ENCODE measurements at places on chromosomes 2 and 18.
A peak's percentile ranks its signal among the peaks of the same experiment; 100 is the strongest.

DNA sequence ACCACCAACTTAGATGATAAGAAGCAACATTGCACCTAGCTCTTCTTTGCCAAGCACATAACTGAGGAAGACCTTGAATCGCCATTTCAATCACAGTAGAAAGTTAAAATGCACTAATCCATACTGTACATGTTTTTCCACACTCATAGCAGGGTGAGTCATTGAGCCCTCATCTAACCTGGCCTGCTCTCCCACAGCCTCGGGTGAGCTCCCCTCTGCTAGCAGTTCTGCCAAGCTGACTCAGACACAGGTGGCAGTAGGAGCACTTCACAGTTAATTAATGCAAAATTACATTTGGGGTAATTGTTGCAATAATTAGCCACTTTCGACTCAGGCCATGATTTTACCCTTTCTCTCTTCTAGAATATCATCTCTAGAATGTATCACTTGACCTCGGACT, 1632.8 kb upstream of the CELF4 start:
- DNase-seq = no peak

DNA sequence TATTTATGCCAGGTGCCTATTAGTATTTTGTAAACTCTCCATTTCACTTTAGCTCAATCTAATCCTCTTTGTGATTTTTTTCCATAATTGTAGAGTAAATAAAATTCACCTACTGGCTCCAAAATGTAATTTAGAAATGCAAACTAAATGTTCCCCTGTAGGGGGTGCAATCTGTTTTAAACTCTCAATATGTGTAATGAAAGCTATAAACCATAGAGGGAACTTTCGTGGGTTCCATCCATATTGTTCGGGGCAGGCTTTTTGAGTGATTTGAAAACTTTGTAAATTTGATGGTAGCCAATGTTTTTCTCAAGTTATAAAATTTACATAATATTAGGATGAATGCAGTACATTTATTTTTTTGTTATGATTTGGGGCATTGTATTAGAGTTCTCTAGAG, 49.4 kb downstream of the TSPYL6 start:
- no peak for DNase-seq

GRCh38 chr18:43422518-43422917, 145.2 kb upstream of the SYT4 start:
- no peak for DNase-seq

DNA sequence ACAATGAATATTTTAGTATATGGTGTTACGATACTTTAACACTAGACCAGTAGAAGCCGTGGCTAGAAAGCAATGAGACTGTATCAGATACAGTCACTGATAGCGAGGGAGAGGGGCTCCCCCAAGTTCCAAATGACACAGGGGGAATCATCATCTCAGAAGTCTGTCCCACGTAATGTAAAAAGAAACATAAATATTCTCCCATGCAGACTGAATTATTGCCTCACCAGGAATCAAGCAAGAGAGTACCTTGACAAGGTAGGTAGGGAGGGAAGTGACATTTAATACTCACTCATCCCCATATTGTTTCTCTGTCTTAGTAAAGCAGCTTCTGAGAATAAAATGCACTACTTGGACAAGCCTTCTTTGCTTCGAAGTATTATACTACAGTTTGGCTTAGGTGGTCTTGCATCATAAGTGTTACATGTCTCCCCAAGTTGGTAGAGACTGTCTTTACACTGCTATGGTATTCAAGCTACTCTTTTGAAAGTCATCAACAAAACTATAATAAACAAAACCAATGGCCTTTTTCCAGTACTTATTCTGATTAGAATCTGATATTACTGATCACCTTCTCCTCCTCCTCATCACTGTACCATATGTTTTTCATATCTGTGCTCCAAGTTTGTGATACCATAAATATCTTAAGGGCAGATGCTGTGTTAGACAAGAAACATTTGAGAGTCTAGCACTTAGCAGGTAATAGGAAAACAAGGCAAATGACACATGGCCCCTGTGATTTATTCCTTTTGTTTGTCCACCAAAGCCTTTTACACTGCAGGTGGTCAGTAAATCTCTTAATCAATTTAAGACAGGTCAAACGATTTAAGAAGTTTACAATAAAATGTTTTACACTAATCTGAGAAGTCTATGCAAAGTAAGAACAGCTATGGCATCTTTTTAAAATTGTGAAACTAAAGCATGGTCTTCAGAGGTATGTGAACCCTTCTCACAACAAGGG, 2.7 kb downstream of the LAPTM4A start:
- DNase-seq = no peak

DNA sequence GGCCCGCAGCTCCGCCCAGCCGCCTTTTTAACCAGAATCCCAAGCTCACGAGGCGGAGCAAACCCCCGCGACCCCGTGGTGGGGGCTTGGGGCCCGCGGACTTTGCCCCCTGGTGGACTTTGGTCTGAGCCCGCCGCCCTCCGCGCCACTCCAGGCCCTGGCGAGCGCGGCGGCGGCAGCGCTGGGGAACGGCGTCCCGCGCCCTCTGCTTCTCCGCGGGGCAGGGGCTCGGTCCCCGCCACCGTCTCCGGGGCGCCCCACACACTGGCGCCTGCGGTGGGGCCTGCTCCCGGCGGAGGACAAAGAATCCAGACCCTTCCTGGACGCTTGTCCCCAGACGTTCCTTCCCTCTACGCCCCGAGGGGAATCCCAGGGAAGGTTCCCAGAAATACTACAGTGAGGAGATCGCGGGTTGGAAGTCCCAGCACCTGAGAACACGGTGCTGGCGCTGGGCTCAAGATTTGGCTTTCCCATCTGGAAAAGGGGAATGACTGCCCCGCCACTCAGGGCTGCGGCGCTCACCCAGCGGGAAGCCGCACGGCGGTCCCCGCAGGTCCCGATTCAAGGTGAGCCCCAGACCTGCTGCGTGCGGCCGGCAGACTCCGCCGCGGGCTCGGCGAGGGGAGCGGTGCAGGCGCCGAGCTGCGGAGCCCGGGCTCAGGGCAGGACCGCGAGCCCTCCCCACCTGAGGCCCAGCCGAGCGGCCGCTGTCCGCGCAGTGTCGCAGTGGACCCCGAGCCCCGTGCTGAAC, at the start of gene HAAO:
Gene HAAO, minus strand, starts transcription at position 1 of the 751 bp plus-strand sequence. CDS start 47 bp downstream, outside the sequence.
- DNase-seq = peak; percentile 83

DNA sequence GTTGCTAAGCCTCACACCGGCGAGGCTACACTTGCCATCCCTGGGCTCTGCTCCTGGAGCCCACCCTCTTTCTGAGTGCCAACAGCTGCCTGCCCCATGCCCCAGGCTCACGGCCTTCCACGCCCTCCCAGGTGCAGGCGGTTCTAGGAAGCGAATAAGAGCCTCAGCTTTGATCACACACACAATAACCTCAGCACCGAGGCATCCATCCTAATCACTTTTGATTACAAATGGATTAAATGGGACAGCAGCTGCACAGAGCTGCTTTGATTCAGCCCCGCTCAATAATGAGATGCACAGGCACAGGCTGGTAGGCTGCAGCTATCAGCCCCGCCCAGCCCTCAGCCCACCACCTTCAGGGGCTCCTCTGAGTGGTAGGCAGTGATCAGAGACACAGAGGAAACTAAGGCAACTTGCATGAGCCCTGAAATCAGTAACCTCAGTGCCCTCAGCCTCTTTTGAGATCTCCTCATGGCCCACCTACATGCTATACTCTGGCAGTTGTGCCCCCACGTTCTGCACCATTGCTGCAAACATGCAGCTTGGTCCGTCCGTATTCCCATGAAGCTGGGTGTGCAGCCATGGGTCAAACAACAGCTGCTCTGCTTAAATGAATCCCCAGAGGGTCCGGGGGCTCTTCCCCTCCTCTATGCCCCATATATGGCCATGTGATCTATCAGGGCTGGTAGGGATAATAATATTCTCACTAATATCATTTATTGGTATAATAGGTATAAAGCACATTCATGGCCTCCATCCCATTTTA, 171.4 kb downstream of the SETBP1 start:
- no peak for DNase-seq

DNA sequence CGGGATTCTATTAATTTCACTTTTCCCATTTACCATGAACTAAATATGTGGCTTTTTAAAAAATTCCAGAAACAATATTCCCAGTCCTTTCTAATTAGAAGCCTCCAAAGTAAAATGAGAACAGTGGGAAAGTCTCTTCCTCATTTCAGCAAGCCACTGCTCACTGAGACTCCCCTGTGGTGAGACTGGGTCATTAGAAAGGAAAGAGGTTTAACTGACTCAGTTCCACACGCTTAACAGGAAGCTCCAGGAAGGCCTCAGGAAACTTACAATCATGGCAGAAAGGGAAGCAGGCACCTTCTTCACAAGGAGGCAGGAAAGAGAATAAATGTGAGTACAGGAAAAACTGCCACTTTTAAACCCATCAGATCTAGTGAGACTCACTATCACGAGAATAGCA, 258.9 kb upstream of the CHAC2 start:
- DNase-seq = no peak

GRCh38 chr2:85237849-85238565, 89.8 kb downstream of the TGOLN2 start:
- no peak for DNase-seq

GRCh38 chr2:73418343-73418742, 32.7 kb downstream of the ALMS1 start:
- DNase-seq = peak; percentile 60

DNA sequence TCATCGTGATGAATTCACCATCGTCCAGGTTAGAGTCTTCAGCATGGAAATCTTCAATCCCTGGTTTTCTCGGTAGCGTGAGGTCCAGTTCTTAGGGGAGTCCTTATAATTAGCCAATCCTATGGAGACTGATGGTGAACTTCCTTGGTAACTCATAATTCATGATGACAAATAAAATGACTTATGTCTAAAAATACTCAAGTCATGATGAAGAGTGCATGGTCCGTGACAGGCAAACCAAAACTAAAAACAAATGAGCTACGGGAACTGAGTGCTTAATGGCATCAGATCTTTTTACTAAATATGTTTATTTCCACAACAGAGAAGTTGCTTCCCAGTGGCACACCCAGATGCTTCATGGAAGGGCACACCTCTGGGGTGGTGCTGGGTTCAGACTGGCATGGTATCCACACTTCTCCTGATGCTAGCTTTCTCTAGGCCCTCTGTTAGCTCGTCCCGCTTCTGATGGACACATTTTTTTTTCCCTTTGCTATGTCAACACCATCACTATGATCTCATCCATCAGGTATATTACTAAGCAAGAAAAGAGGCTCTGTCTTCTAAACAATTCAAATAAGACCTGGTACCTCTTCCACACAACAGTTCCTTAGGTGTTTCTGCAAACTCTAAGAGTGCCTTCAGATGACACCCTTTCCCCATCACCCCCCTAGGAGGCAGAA, 92.8 kb upstream of the NEDD4L start:
- DNase-seq = no peak

DNA sequence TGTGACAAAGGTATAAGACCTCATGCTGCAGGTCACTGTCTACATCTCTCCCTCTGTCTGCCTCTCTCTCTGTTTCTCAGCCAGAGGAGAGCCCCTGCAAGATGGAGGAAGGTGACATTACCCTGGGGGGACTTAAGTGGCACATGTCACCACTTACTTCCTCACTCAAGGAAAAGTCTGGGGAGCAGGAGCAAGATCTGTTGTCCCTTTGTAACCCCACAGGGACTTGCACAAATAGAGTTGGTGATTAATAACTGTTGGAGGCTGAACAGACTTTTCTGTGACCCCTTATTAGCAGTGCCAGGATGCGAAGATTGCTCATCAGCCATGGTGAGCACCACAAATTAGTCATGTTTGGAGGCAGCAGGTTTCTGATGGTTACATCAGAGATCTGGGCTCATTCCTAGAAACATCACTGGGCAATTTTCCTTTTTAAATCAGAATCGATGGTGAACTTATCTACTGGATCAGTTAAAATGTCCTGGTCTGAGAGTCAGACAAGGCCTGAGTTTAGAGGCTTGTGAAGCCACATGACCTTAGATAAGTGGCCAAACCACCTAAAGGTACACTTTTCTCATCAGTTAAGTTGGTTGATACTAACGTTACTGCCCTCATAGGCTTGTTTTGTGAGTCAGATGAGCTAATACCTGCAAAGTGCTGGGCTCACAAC, 81.2 kb upstream of the LTBP1 start:
- no peak for DNase-seq

DNA sequence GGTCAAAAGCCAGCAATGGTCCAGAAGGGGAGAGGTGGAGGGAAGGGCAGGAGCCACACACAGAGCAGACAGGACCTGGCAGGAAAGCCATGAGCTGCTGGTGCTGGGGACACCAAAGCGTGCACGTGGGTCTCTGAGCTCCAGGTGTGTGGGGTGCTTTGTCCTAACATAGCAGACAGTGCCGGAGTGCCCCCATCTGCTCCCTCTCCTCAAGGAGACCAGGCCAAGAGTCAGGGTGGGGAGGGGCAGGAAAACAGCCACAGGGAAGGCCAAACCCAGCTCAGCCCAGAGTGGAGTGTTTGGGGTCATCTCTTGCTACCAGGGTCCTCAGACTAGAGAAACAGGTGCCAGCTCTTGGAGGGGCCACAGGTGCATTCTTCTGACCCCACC, 4.2 kb upstream of the GPC1 start:
- DNase-seq = peak; percentile 38

DNA sequence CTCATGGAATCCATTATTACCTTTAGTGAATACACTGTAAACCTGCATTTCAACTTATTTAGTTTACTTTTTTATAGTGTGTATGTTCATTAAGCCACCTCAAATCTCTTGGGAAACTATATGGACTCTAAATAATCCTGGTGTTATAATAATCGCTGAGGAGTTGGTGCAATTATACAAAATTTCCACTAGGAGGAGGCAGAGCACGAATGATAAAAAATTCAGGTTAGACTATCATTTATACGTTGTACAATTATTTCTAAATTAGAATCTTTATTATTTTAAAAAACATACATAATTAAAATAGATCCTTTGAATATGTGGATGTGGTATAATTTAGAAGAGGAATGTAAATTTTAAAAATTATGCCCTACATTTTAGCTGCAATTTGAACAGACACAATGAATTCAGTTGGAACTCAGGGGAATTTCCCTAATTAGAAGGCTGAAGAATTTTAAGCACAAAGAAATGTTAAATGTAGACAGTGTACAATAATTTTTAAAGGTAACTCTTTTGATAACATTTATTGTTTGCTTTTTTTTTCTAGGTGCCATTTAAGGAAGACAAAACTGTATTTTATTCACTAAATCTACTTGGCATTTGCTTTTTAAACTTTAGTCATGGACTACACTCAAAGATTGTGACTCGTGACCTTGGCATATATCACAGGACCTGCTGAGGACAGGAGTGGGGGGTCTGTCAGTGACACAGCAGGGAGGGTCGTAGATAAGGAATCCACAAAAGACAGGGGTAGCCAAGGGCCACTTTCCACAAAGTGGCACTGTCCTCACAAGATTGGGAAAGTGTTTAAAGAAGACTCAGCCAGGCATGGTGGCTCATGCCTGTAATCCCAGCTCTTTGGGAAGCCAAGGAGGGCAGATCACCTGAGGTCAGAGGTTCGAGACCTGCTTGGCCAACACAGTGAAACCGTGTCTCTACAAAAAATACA, 45.5 kb downstream of the RAB12 start:
- no peak for DNase-seq

- DNase-seq = no peak
Measured at GRCh38 chr2:201182650-201183364, at the start of gene CASP10. Gene CASP10 (plus strand): TSS chr2:201183141. CDS start chr2:201185778, 2,637 bp downstream.
